ENCODE measurements at places on chromosomes 11 and 22.

GRCh38 chr11:123258877-123259276 is 63.8 kb upstream of the CLMP start:
- no peak for DNase-seq

- no peak for DNase-seq
Observed at GRCh38 chr22:41343717-41344116, 38.0 kb upstream of the TEF start.

DNA sequence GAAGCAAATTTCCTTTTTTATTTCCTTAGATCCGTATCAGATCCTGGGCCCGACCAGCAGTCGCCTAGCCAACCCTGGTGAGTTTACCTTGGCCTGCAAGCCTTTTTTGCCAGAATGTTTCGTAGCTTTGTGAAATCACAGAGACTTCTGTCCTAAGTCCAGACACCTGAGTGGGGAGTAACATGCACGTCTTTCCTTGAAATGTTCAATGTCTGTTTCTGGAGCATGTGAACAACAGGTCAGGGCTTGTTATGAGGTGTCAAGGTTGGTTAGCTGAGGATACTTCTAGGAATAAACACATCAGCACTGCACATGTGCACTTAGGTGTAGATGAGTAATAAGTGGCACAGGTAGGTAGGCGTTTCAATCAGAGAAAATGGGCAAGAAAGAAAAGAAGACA is 58.0 kb downstream of the KCNJ1 start:
- DNase-seq, result no peak

DNA sequence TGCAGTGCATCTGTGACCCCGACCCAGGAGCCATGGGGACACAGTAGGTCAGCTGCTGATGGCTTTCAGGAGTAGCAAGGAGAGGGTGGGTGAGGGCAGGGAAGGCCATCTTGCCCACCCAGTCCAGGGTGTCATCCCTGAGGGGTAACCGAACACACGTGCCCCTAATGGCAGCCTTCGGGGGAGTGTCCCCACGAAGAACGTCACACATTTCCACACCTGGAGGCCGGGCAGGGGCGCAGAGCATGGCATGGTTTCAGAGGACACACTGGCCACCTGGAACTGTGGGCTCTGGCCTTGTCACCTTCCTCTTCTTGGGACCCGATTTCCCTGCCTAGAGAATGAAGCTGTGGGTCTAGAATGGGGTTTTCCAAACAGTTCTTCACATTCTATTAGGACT is 19.4 kb upstream of the BAIAP2L2 start:
- no peak for DNase-seq

- no peak for DNase-seq
Observed at GRCh38 chr22:42000466-42000865, 1.9 kb downstream of the WBP2NL start.

- no peak for DNase-seq
Observed at GRCh38 chr11:15099267-15099666, 15.5 kb upstream of the INSC start.

DNA sequence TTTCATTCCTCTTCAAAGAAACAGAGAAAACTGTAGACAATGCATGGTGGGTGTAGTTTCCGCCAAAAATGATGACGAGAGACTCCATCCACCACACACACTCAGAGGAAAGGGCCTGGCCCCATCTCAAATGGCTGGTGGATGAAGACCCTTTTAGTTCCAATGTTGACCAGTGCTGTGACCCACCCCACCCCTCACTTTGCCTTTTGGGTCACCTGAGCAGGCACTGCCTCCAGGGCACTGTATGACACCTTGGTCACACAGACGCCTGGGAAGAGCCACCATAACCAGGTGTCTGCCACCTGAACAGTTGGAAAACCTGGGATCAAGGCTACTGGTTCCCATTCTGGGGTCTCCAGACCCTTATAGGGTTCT is 121.3 kb downstream of the MPPED1 start:
- no peak for DNase-seq

DNA sequence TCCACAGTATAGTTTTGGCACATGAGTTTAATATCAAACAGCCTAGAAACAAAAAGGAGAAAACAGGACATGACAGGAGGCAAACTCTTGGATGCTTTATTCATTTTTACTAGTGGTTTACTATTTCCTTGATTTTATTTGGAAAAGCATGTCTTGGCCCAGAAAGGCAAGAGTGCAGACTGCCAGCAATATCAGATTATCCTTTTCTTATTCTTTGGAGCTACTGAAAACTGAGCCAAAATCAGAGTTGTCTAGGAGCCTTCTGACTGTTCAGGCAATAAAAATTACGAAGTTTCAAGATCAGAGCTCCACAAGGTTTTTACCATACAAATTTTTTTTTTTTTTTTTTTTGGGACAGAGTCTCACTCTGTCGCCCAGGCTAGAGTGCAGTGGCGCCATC is 16.0 kb downstream of the CELF1 start:
- DNase-seq, result no peak

DNA sequence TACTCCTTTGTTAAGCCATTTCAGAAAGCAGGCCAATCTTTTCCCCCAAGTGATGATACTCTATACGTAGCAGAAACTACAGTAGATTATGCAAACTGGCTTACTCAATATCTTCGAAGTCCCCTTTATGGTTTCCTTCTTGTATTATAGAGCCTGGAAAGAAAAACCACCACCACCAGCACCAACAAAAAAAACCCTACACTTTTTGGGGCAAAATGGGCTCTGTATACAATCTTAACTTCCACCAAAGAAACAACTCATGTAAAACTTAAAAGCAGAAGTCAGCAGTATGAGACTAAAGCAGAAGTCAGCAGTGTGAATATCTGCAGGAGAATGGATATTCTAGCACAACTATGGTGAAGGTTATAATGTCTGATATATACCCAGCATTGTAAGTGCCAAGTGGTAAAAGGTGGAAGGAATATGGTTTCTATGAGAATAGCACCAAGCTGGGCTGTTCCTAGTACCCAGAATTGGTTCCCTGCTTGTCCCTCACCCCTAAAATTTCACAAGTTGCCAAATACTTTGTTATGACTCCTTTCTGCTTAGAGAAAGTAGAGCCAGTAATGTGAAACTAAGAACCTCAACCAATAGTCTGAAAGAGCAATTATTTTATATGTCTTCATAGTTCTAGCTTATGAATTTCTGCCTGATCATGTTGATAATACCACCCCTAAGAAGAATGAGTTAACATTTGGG is 252.1 kb downstream of the SBF2 start:
- no peak for DNase-seq

DNA sequence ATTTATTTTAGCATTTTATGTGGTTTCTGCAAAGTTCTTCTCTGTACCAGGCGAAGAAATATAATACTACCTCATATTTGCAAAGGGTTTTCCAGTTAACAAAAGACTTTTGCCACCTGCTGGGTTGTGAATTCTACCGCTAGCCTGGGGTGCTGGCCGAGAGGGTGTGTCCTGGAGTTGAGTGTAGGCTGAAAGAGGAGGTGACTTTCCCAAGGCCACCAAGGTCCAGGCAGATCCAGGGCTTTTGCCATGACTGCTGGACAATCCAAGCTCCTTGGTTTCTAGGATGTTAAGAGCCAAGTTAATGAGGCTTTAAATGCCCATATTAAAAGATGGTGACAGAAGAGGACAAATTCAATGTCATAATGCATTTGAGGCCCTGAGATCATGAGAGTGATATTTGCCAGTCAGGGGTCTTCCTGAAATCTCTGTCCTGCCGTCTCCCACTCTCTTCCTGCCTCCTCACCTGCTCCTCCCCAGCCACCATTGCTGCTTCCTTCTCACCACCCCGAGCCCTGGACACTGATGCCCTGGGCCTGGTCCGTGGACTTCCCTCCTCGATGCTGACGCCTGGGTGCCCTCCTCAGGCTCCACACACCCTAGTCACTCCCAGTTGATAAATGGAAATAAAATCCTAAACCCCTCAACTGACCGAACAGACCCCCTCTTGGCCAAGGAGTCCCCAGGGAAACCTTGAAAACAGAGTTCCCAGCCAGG is 825.6 kb downstream of the TBC1D22A start:
- DNase-seq, result no peak

- no peak for DNase-seq
Observed at GRCh38 chr22:41917903-41918791, 3.3 kb upstream of the SHISA8 start.

DNA sequence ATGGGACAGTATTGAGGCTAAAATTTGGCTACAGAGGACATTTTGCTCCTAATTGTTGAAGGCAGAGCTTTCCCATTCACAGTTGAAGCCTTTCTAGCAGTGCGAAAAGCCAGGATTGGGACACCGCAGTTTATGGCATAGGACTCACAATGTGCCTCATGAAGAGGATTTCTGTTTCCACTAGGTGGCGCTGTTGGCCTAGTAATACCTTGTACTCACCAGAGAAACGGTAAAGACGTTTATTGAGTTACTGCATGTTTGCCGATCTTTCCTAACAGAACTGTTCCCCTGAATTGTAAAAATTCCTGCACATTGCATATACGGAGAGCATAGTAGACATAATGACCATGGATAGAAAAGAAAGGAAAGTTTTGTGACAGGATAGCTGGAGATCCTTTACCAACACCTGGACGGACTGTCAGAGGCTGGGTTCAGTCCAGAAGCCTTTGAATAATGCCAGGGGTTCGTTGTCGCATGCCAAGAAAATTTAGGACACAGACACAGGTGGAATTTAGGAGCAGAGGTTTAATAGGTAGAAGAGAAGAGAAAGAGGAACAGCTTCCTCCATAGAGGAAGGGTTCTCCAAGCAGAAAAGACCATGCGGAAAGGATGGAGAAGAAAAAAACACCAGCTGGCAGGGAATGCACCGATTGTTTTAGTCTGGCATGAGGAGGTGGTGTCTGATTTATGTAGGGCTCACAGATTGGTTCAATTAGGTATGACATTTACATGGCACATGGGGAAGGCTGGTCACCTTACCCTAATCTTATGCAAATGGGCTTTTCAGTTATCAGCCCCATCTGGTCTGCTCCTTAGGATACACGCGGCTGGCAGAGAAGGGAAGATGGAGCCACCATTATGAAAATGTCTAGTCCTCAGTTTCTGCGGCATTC is 10.8 kb upstream of the OR51D1 start:
- peak; percentile 21 for DNase-seq
